Neuronal stem cell (in vitro differentiated cells): ENCODE measurements at places on chromosomes 5 and 9.

DNA sequence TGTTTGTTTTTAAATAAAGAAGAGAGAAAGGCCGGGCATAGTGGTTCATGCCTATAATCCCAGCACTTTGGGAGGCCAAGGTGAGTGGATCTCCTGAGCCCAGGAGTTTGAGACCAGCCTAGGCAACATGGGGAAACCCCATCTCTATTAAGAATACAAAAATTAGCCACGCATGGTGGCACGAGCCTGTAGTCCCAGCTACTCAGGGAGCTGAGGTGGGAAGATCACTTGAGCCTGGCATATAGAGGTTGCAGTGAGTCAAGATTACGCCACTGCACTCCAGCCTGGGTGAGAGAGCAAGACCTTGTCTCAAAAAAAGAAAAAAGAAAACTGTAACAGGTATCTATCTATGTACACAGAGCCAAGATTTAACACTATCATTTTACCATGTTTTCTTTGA, 34.2 kb upstream of the CDC42SE2 start:
- no peak for DNase-seq

- DNase-seq, result no peak
Observed at GRCh38 chr5:169670769-169671525, 33.9 kb downstream of the DOCK2 start.

DNA sequence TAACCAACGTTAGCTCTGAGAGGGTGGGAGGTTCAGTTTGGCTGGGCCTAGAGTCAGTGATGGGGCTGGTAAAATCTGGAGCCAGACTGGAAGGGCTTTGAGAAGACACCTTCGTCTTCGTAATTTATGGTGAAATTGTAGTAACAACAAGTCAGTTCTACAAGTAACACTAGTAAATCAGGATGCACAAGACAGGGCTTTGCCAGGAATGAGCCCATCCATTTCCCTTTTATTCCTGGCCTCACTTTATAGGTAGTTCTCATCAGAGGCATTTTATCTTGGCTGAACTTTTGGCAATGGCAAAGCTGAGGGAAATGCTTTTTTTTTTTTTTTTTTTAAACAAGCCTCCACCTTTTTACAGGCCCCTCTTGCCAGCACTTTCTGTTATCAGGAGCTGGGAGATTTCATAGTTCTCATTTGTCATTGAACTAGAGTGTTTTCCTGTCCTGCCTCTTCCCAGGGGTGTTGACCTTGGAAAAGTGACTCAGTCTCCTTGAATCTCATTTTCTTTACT, 110.5 kb upstream of the KLF4 start:
- no peak for DNase-seq

GRCh38 chr5:91150234-91150633, 232.9 kb downstream of the ARRDC3 start:
- no peak for DNase-seq

- no peak for DNase-seq
Observed at GRCh38 chr9:18216376-18216775, 257.6 kb upstream of the ADAMTSL1 start.

- DNase-seq, result no peak
Observed at GRCh38 chr9:124786881-124787573, 10.1 kb downstream of the OLFML2A start.

DNA sequence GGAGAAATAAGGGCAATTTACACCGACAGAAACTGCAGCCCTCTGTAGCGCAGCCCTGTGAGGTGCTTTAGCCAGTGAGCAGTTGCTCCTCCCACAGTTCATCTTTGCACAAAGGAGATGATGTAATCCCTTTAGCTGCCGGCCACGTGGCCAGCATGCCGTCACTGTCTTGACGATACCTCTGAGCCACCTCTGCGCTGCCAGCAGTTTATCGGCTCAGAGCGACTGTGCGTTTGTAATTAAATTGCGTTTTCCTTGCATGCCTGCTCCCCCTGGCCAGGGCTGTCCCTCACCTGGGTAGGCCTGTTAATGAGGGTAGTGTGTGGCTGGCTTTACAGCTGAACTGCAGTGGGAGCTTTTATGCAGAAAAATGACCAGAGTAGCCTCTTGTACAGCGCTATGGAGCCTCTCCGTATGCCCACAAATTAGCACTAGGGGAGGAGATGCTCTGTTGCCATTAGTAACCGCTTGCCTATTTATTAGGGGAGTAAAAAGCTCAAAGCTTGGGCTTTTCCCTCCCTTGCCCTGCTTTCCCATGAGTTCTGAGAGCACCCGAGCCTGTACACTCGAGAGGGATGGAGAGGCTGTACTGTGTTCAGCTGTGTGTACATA, 107.0 kb downstream of the TRIO start:
- peak; percentile 46 for DNase-seq

GRCh38 chr9:87793292-87793691, 67.4 kb downstream of the CTSL start:
- DNase-seq, result no peak

DNA sequence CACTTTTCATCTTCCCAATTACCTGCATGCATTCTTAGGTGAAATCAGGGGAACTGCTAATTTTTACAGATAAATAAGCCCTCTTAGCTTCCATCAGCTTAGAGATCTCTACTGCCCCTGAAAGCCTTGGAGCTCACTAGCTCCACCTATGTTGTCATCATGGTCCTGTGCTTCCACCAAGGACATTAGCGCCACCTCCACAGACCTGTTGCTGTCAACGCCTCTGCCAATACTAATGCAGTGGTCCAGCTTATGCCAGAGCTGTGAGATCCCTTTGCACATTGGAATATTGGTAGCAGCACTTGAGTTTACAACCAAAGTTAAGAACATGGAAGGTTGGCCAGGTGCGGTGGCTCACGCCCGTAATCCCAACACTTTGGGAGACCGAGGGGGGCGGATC, 7.7 kb upstream of the SHISAL2B start:
- DNase-seq, result no peak

DNA sequence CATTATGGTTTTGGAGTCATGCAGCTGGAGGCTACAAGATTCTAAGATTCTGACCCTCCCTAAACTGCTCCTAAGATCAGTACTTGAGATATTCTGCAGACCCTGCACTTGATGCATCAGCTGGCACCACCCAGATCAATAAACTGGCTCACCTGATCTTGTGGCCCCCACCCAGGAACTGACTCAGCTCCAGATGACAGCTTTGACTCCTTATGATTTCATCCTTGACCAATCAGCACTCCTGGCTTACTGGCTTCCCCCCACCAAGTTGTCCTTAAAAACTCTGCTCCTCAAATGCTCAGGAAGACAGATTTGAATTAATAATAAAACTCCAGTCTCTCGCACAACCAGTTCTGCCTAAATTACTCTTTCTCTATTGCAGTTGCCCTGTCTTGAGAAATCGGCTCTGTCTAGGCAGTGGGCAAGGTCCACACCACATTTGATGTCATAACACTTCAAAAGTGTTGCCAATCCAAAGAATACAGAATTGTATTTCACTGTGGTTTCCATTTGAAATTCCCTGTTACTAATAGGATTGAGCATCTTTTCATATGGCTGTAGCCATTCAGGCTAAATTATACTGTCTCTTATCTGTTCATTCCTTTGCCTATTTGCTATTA, 14.8 kb upstream of the SLC30A5 start:
- DNase-seq, result no peak

DNA sequence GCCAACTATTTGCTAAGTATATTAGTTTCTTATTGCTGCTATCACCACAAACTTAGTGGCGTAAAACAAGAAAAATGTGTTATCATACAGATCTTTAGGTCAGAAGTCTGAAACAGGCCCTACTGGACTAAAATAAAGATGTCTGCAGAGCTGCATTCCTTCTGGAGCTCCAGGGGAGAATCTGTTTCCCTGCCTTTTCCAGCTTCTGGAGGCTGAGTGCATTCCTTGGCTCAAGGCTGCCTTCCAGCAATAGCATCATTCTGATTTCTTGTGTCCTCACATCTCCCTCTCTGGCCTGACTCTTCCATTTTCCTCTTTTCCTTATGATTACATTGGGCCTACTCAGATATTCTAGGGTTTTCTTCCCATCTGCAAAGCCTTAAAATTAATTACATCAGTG, 15.9 kb downstream of the MAN2A1 start:
- DNase-seq, result no peak
